ENCODE measurements at places on chromosomes 12 and 14.

GRCh38 chr12:6614513-6615172 is 7.5 kb upstream of the CHD4 start:
- DNase-seq: no peak

GRCh38 chr12:12398026-12398859 is 41.4 kb downstream of the BORCS5 start:
- DNase-seq: peak; percentile 92

- DNase-seq: no peak
These were observed 237.6 kb downstream of the ATXN7L3B start for GRCh38 chr12:74775276-74775675.

DNA sequence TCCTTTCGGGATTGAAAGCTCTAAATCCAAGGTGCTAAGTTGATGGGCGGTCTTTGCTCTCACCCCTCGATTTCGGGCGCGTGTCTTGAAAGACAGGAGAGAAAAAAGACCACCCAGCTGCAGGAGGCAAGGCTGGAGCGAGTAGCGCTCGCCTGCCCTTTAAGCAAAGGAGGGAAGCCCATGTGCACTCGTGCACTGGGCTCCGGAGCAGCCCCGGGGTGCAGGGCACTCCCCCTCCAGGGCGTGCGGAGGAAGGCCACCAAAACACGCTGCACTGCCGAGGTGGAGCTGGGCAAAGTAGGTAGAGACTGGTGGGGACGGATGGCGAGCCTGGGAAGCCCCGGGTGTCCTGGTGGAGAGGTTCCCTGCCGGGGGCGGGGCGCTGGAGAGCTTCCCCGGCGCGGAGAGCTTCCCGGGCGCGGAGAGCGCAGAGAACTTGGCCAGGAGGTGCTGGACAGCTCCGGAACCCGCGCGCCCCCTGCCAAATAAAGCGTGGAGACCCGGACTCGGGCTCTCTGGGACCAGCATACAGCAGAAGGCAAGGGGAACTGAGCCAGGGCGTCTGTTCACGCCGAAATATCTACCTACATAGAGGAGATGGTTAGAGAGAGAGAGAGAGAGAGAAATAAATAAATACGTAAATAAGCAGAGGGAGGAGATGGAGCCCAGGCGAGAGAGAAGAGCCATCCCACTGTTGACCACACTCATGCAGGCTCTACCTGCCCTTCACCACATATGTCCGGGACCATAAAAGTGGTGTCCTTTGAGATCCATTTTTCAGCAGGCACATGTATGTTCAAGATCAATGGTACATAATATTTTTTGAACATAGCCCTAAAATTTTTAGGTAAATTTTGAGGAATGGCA is 662 bp upstream of the NELL2 start:
- no peak for DNase-seq

- DNase-seq: no peak
These were observed 2.1 kb downstream of the TMEM179 start for GRCh38 chr14:104602315-104602932.

DNA sequence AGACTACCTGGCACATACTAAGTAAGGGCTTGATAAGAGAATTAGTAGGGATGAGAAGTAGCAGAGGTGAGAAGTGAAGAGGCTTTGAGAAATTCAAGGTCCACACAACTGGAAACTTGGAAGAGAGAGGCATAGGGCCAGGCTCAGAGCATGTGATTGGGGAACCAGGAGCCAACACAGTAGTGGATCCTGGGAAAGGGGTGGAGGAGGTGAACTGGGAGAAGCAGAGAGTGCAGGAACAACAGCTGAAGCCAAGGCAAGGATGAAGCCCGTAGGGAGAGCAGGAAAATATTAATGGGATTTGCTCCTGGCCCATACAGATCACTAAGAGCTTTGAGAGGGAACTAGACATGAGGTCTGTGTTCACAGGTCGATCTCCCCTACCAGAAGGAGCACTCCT is 1.4 kb upstream of the ITGB7 start:
- no peak for DNase-seq

GRCh38 chr12:64718649-64719048 is 40.6 kb downstream of the GNS start:
- no peak for DNase-seq

DNA sequence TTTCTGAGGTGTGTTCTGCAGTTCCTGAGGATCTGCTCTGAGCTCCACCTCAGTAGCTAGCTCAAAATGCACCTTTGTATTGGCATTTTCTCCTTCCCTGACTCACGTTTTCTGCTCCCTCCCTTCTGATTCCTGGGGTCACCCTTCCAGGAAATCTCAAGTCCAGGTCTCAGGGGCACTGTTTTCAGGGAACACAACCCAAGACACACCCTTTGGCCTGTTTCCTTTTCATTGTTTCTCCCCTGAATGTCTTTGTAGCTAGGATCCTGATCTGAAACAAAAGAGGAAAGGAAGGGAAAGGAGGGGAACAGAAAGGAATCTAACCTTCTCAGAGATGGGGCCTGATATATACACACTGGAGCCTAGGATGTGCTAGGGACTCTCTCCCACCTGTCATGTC is 7.3 kb upstream of the RIPK3 start:
- DNase-seq: no peak

DNA sequence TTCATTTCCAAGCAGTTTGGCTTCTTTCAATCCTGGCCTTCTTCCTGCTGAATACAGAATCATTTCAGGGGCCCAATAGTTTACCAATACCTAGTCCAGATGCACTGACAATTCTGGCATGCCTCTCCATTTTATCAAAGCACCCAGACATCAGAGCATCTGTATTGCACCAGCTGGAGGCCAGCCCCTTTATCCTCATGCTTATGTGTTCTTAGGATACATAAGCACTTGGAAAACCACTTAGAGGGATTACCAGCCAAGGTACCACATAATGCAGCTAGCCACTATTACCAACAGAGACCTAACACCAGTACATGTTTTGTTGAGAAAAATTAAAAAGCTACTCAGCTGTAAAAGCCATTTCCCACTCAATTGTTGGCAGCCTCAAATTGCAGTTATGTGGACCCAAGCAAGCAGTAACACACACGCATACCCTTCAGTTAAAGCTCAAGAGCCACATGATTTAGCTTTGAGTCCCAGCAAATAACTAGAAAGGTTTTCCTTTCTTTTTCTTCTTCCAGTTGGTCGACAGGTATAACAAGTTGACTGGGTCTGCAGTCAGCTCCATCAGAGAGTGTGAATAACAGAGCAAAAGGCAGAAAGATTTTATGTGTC is 263.8 kb downstream of the DIO2 start:
- DNase-seq: no peak

DNA sequence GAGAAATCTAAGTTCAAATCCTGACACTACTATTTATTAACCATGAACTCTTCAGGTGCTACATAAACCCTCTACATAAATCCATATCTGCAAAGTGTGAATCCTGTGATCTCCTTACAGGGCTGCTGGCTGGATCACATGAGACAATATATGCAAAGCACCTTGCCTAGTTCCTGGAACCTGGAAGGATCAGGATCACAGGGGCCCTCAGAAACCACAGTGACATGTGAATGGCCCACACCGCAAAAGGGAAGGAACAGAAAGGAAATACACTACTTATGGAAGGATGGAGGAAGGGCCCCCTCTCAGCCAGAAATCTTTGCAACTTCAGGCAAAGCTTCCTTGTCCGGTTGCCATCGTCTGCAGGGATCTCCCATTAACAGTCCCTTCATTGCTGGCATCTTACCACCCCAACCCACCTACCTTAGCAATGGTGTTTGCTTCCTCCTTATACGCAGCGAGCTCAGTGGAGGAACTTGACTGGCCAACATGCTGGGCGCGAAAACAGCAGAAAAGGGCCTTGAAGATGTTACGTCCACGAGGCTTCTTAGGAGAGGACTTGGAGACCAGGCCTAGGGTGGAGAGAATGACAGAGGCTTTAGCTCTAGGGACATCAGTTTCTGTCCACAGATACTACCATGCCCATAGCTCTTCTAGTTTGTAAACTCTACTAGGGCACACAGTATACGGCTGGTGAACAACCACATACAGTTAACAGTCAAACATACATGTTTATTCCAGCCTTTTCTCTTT is 10.7 kb upstream of the AVIL start:
- DNase-seq: peak; percentile 74

GRCh38 chr12:109485201-109485600 is 7.8 kb downstream of the UBE3B start:
- peak; percentile 93 for DNase-seq

DNA sequence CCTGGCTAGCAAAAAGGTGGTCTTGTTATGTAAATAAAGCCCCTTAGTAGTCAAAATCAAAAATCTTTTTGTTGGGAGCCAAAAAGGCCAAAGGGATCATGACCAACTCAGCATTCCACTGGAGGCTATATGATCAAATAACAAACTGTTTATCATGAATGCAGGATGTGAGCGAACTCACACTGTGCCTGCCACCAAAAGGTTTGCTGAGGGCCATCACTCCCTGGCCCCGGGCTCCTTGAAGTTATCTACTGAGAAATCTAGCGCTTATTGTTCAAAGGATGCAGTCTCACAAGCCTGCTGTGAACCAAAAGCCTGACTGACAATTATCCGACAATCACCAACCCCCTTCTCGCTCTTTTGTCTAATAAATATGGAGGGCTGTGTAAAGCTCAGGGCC is 107.2 kb upstream of the DDHD1 start:
- DNase-seq: no peak

DNA sequence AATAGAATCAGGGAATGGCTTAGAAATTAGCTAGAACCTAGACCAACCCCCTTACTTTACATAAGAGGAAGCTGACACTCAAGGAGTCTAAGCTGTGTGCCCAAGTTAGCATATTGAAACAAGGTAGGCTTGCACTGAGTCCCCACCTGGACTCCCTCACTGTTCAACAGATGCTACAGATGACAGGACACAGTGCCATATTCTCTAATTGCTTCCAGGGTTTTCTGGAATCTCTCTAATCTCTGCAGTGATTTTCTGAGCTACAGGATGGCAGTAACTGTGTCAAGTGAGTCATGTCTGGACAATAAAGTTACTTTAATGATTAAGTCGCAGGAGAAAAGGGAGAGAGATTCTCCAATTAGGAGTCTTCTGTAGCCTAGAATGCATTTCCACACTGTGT is 35.8 kb downstream of the AKAP6 start:
- no peak for DNase-seq

GRCh38 chr12:116689979-116690744 is 47.7 kb downstream of the SPRING1 start:
- DNase-seq: no peak

DNA sequence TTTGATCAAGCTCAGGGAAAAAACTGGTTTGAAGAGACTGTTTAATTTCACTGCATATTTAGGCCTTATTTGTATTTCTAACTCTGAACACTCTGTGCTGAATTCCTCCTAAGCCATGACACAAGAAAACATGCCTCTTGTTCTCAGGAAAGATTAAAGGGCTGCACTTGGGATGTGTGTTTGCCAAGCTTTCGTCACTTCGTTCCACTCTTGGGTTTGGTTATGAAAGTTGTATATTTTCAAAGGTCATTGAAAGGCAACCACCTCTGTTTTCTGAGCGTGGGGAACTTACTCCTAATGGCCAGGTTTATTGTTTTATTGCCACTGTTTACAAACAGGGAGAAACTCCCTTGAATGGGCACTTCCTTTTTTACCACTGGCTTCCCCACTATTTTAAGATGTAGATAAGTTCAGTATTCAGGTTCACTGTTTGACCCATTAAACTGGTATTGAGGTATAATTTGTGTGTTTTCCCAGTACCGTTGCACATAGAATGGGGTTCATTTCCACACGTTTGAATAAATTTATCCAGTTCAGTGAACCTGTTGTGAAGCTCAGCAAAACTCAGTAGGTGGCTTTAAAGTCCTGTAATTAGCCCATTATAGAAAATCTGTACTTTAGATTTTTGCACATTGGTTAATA is 65.3 kb downstream of the NKX2-1 start:
- DNase-seq: no peak

GRCh38 chr14:59356312-59356711 is 108.9 kb downstream of the GPR135 start:
- DNase-seq: no peak

DNA sequence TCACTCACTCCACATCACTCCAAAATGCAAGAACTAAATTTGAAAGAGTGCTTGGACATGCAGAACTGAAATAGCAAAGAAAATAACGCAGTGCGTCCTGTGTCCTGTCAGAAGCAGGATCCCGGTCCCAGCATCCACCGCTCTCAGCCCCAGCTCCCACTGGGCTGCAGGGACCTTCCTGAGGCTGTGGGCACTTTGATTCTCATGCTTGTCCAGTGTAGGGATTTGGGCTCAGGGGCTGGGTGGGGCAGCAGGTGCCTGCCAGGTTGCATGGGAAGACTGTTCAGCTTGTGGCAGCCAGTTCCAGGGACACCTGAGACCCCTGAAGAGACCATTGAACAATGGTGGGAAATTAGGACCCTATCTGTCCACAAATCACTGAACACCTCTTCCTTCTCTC is 140.0 kb upstream of the FKBP4 start:
- peak; percentile 38 for DNase-seq

DNA sequence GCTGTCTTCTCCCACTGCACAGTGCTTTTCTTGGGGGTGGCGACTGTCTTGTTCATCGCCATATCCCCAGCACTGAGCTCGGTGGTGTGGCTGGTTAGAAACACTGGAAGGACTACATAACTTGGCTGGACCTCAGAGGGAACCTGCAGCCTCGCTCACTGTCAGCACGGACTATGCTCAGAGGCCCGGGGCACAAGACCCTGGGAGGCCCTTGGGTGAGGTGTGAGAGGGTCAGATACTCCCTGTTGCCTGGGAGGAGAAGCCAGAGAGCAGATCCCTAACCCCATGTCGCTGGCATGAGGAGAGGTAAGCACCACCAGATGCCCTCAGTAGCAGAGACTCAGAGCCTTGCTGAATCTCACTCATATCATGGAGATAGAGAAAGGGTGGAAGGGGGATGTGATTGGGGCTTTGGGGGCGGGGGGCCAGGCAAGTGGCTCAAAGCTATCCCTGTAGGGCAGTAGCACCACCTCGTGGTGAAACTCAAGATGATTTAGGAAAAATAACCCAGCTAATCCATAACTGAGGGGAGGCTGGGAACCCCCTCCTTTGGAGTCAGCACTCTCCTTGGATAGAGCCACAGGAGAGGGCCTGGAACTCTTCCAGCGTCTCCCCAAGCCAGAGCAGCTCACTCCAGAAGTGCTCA is 18.7 kb upstream of the HDAC7 start:
- DNase-seq: peak; percentile 30

DNA sequence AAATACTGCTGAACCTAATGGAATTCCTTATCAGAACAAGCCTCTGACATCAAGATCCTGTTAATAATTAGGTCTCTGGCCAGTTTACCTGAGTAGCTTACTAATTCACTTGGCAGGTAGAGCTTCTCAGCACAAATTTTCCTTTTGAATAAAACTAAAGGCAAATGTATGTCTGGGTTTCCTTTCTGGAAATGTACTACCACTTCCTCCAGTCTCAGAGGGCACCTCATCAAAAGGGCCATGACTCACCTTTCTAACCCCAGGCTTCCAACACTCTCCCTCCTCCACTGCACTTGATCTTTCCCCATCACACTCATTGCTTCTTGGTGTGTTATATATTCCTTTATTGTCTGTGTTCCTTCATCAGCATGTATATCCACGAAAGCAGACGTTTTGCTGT is 90.5 kb downstream of the SLC2A13 start:
- DNase-seq: no peak

GRCh38 chr12:5985471-5985870 is 40.4 kb upstream of the ANO2 start:
- DNase-seq: no peak

GRCh38 chr14:61587081-61587713 is 108.1 kb upstream of the HIF1A start:
- no peak for DNase-seq
